SIG-M5 (cell line): ENCODE measurements at places on chromosomes 2 and 18.

DNA sequence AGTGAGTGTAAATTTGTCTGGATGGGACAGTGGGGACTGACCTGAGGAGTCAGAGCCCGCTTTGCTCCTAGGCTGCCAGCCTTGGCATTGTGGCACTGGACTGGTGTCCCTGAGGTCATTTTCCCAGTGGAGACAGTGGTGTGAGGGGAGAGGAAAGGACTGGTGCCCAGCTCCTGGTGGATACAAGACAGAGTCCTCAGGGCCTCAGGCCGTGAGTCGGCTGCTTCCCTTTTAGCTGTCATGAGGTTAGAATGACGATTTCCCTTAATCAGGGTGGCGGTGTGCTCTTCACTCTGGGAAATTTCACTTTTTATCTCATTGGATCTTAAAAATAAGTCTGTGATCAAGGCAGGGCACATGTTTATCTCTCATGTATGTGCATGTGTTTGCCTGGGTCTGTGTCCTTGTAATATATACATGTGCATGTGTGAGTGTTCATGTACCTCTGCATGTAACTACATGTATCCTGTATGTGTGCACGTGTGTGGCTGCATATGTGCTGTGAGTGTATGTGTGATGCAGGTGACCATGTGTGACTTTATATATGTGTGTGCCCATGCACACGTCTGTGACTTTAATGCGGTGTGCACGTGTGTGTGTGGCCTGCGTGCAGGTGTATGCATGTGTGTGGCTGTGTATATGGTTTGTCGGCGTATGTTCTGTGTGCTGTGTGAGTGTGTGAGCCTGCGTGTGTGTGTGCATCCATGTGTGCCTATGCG, 55.7 kb downstream of the GLI2 start:
- no peak for DNase-seq

DNA sequence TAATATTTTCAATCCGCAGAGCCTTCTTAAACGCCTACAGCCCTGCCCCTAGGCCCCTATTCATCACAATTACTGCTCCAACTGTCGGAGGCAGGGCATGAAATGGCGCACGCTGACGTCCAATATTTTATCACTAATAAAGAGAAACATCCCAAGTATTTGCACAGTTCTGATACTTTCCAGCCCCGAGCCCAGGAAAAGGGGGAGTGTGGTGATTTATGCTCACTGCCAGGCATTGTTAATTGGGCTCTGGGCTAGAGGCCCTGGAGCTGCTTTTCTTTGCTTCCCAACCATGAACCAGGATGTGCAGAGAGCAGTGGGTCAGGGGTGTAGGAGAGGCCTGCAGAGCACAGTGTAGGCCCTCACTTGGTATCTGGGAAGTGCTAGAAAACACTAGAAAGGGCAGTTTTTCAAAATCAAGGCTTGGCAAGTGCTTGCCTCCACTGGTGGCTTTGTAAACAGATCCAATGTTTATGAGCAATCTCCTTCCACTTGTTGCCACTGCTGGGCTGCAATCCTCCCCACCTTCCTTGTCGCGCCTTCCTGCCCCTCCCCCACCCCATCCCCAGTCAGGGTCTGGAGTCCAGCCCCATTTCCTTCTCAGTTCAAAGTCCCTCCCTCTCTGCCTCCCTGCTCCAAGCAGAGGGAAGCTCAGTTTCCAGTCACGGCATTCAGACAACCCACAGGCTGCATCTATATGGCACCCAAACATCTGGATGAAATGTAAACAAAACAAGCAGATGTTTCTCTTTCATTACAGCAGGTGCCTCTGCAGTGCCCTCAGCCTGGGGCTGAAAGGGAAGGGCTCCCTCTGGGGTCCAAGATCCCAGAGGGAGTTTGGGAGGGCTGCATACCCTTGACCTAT, 83.9 kb upstream of the PKDCC start:
- DNase-seq: no peak

GRCh38 chr2:239947729-239948045, 77.5 kb downstream of the NDUFA10 start:
- no peak for DNase-seq

DNA sequence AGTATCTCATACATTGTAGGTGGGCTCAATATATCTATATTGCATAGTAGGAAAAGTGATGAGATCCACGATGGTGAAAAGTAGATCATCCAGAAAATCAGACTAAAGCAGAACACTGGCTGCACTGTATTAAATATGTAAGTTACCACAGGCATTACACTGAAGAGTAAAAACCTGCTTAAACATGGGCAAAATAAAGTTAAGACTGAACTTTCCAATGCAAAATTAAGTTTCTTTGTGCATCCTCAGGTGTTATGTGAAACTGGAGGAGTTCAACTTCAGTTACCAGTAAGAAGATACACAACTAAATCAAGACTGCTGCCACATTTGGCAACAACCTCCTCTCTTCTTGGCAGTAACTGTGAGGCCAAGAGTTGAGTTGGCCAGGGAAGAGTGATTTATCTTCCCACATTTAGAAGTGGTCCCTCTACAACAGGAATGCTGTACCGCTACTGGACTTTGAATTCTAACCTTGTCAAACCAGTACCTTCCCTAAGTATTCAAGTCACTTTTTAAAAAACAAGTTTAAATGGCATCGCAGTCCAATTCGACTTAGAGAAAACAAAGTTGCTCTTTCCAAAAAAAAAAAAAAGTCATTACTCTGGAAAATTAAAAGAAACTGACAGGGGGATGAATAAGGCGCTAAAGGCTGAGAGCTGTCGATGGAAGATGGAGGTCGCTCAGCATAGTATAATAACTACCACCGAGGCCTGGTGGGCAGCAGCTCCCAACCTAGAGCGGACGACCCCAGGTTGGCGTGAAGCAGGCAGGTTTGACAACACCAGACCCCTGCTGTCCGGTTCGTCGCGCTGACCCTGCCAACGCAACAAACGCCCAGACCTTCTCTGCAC, 1.1 kb downstream of the MAP4K3 start:
- DNase-seq: no peak

GRCh38 chr2:237694415-237695194, 67.2 kb downstream of the LRRFIP1 start:
- DNase-seq: no peak
